ENCODE measurements at places on chromosomes 7 and 10.

- DNase-seq: peak; percentile 78
Measured at GRCh38 chr7:2644562-2645273, 12.9 kb downstream of the TTYH3 start.

DNA sequence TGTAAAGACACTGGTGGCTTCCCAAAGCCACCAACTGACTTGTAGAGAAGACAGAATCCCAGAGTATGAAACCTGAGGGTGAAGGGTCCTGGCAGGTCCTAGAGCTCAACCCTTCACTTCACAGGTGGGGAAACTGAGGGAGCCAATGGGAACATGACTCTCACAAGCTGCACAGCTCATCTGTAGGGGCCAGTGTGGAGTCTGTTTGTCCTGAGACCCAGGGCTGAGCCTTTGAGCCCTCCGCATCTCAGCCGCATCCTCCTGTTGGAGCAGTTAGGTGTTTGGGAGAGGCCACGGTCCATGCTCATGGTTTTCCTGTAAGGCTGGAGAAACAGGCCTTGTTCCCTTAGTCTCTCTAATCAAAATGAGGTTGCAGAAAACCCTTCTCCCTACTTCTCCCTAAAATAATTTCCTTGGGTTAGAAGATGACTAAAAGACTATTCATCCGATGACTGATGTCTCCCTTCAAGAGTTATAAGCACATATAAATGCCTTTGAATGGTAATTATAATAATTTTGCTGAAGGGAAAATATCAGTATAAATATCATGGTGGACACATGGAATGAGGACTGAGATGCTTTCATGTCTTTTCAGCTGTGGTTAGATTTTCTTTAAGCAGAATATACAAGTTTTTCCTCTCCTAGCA is 10.3 kb downstream of the HTRA1 start:
- DNase-seq: no peak

GRCh38 chr7:78279032-78279431 is 480.5 kb downstream of the PHTF2 start:
- DNase-seq: no peak

GRCh38 chr10:59907537-59907917 is 1.2 kb upstream of the CCDC6 start:
- no peak for DNase-seq

DNA sequence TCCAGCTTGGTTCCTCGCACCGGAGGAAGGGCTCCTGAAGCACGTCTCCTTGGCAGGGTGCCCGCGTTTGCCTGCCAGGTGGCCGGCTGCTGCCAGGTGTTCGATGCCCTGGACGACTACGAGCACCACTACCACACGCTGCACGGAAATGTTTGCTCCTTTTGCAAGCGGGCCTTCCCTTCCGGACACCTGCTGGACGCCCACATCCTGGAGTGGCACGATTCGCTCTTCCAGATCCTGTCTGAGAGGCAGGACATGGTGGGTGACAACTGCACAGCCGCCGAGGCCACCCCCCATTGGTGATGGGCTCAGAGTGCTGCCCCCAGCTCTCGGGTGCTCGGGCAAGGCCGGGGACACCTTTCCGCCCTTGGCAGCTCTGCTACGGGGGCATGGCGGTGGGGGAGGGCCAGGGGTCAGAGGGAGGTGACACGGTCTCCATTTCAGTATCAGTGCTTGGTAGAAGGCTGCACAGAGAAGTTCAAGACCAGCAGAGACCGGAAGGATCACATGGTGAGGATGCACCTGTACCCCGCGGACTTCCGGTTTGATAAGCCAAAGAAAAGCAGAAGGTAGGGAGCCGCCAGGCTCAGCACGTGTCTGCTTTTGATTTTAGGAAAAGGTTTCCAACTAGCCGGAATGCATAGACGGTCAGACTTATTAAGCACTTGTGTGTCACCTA is 1.1 kb downstream of the ZNF511 start:
- DNase-seq: peak; percentile 75

GRCh38 chr10:13118784-13119410 is 18.9 kb downstream of the OPTN start:
- DNase-seq: no peak

- DNase-seq: no peak
Measured at GRCh38 chr7:24304494-24305095, 20.6 kb downstream of the NPY start.

GRCh38 chr10:129055986-129056385 is 411.1 kb upstream of the MGMT start:
- no peak for DNase-seq

DNA sequence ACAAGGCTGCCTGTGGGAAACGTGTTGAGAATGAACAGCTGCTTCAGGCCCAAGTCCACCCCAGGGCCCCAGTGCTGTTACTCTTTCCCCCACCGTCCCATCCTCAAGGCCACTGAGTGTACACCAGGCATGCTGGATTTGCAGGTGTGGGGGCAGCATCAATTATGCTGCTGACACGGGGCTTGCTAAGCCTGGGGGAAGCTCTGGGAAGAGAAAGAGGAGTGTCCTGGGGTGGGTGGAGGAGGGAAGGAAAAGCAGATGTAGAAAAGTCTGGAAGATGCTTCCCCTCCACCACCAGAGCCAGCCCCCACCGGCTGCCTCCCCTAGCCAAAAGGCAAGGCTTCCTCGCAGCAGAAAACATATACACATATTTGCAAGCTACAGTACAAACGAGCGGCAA is 153.9 kb downstream of the CDH23 start:
- no peak for DNase-seq

DNA sequence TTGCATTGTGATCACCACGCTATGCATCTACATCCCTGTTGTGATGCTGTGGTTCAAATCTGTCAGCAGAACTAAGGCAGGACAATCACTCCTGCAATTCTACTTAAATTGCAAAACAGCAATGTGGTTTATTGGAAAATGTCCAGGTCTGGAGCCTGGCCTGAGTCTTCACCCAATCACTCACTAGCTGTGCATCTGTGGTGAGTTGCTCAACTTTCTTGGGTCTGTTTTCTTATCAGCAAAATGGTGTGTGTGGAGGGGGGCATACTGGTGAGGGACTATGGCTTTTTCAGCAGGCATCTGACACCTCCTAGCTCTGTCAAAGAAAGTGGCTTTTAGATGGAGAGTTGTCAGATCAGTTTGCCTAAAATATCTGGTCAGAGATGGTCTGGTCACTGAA is 108.3 kb upstream of the FEZF1 start:
- peak; percentile 20 for DNase-seq

DNA sequence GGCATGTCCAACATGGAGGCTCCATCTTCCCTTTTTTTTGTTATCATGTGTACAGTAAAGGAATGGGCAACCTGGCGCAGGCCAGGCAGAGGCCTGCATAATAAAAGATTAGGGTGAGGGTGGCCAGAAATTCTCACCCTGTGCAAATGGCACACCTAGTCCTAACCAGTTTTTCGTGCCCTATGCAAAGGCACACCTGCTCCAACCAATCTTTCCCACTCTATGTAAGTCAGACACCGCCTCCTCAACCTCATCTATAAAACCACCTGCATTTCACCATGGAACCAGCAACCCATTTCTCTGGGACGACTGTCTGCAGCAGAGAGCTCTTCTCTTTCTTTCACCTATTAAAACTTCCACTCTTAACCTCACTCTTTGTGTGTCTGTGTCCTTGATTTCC is 16.1 kb downstream of the TBATA start:
- DNase-seq: no peak

DNA sequence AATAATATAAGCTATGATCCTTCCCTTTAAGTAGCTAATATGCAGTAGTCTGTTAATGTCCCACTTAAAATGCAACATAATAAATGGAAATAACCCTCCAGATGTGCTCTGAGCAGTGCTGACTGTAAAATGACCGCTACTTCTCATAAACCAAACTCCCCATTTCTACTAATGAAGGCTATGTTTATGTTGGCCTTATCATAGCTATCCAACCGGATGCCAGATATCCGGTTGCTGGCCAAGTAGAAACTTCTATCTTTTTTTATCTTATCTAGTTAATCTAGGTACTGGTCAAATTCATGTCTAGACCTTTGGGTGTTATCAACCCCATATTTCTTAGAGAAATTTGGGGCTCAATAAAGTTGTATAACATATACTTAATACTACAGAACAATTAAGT is 56.6 kb downstream of the CHRM2 start:
- DNase-seq: no peak

DNA sequence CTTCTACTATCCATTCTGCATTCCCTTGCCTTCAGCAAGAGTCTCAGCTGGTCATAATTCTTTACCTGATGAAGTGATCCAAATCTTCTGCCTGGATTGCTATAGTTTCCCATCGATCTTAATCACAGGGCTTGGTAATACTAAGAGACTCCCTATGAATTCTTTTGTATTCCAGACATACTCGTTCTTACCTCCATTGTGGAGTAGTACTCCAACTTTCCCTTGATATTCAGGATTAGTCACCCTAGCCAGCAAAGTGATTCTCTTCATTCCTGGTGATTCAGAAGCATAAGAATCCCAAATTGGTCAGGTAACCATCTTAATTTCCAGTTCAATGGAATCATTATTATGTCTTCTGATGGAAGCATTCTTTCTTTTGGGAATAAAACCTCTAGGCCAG is 96.7 kb downstream of the TWIST1 start:
- no peak for DNase-seq

- no peak for DNase-seq
Measured at GRCh38 chr10:63885156-63885555, 364.0 kb downstream of the REEP3 start.

- peak; percentile 68 for DNase-seq
Measured at GRCh38 chr10:99845837-99846382, 63.5 kb downstream of the ABCC2 start.

- no peak for DNase-seq
Measured at GRCh38 chr10:110415809-110416208, 81.9 kb upstream of the DUSP5 start.

DNA sequence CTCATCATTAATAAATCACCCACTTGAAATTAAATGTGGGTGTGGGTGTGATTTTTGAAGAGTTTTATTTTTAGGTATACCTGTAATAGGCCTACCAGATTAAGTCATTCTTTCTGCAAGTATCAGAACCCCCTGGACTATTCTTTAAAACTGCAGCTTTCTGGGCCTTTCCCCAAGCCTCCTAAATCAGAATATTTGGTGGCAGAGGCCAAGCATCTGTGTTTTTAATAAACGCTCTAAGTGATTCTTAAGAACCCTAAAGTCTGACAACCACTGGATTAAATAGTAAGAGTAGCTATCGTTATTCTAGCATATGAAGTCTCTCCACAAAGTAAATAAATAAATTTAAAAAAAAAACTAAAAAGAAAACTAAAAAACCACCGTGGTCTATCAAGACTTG is 703.0 kb upstream of the NRP1 start:
- no peak for DNase-seq

DNA sequence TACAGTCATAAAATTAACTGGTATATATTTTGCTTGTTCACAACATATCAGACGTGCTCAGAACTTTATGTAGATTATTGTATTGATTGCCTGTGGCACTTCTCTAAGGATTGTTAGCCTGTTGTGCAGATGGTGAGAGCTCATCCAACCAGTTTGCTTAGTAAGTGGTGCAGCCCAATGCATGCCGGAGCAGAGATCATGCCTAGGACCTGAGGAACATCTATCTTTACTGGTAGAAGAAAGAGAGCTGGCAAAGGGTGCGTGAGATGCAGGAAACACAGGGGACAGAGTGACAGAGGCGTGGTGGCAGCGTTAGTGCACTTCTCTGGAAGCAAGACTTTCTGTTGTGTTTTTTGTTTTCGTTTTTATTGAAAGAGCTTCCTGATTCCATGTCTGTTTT is 35.9 kb downstream of the CCM2 start:
- no peak for DNase-seq

Data from right cardiac atrium (tissue), 5 donors.